Iris pigment epithelial cell (primary cell): ENCODE measurements at places on chromosomes 1 and 21.

DNA sequence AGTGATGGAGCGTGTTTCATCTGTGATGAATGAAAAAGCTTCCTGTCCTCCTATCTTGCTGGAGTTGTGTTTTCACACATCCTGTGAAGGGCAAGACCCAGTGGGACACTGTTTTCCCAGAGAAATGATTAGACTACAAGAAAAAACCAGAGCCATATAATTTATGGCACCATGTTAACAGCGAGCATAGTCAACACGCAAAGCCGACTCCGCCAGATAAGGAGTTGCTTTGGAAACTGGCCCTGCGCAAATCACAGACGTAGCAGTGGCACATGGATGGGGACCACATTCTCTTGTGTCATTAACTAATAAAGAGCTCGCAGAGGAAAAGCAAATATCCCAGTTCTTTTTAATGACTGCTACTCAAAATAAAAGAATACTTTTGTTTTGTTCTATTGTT, 471.2 kb upstream of the RUNX1 start:
- DNase-seq: no peak

- DNase-seq: no peak
Observed at GRCh38 chr1:223836586-223836985, 9.2 kb downstream of the TP53BP2 start.

DNA sequence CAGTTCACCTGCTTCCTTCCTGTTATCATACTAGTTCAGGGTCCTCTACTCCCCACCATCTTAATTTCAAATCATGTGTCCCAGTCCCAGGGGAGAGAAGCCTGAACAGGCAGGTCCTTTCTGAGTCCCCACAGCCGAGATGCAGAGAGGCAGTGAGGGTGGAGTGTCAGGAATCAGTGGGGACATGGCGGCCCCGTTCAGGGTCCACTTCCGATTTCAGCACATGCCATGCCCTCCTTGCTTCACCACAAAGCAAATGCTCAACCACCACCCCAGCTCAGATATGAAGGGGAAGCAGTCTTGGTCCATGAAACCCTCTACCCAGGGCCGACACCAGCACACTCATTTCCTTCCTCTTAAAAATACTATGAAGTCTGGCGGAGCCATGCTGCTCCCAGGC, 5.2 kb upstream of the SEMA4A start:
- no peak for DNase-seq

GRCh38 chr1:95003433-95003738, 69.4 kb downstream of the ALG14 start:
- no peak for DNase-seq

DNA sequence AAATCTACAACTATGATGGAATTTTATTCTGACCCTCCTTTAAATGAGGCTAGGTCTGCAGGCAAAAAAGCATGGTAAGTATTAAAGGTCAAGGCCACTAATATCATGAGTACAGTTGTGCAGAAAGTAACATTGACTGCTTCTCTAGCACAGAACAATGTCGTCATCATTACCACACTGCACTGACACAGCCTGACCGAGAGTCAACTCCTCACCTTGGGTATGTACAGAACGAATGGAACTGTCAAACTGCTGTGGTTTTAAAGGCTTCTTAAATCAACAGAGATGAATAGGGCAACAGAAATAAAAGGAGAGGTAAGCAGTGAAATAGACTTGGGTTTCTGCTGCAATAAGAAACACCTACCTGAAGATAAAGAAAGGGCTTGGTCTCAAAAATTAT, 88.8 kb downstream of the TBX15 start:
- DNase-seq: no peak

GRCh38 chr1:212966616-212967015, 16.3 kb downstream of the VASH2 start:
- no peak for DNase-seq

DNA sequence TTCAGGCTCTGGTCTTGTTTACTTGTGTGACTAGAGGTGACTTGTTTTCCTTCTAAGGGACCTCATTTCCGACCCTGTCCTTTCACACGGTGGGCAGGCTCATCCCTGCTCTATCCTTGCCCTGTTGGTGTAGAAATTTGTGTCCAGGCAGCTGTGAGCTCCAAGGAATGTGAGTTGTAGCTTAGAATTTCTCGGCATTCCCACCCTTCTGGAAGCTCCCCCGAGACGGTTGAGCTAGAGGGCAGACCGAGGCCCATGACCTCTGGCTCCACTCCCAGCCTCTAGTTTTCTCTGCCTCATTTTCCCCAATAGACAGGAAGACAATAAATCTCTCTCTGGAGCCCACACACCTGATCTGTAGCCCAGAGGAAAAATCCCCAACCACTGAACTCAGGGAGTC, 100.9 kb downstream of the NAV1 start:
- no peak for DNase-seq

- no peak for DNase-seq
Observed at GRCh38 chr1:201142011-201142848, 12.0 kb downstream of the TMEM9 start.

DNA sequence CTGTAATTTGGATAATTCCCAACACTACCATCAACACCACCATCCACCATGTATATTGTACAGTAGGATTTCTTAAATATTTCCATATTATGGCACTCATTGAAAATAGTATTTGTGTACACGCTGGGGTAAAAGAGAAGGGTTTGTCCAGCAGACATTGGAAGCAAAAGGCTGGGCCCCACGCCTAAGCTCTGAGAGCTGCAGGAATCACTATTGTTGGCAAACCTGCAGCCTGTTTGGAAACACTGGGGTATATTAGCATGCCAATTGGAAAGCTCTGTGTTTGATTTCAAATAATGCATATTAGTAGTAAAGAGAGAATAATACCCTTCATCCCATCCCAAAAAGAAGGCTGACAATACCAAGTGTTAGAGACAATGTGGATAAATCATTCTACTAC, 81.5 kb upstream of the DPYD start:
- DNase-seq: no peak

GRCh38 chr1:21703318-21703963, 34.3 kb upstream of the RAP1GAP start:
- peak; percentile 92 for DNase-seq

- peak; percentile 56 for DNase-seq
Observed at GRCh38 chr1:173479649-173480048, 2.5 kb downstream of the PRDX6 start.

- DNase-seq: no peak
Observed at GRCh38 chr1:103917795-103918194, 168.1 kb downstream of the AMY1C start.

GRCh38 chr1:156238248-156238647, 3.7 kb upstream of the BGLAP start:
- no peak for DNase-seq

- no peak for DNase-seq
Observed at GRCh38 chr1:21139601-21140000, 37.1 kb downstream of the EIF4G3 start.

DNA sequence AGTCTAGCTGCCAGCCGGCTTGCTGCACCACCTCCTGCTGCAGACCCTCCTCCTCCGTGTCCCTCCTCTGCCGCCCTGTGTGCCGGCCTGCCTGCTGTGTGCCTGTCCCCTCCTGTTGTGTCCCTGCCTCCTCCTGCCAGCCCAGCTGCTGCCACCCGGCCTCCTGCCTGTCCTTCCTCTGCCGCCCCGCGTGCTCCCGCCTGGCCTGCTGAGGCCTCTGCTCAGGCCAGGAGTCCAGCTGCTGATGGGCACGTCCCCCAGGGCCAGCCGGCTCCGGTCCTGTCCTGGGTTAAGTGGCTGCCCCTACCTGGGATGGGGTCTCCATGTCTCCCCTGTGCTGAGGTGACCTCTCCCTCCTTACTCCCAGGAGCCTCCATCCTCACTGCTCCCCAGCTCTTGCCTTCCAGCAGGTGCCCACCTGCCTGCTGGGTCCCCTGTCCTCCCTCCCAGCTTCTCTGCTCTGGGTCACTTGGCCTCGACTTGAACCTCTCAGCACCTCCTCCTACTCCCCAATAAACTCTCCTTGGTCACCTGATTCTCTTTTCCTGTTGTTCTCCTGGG, 870 bp downstream of the KRTAP10-8 start:
- DNase-seq: no peak

- DNase-seq: no peak
Observed at GRCh38 chr1:171769171-171769570, 12.3 kb upstream of the METTL13 start.
